ENCODE measurements at places on chromosomes 12 and 14. TPM values are rescaled to one million over a fixed set of nuclear protein-coding genes. Genes with fewer than 3 reads are reported as not detected.
A peak's percentile ranks its signal among the peaks of the same experiment; 100 is the strongest.

CYP27B1 gene
- 0.80 TPM for polyA plus RNA-seq

EML5 gene
- polyA plus RNA-seq: 2.8 TPM

BMAL2 gene
- polyA plus RNA-seq: 6.2 TPM

AMIGO2 gene
- 38.8 TPM for polyA plus RNA-seq

OAS2 gene
- 6.0 TPM for polyA plus RNA-seq

- DNase-seq: no peak
These were observed 10.4 kb downstream of the OTUB2 start for GRCh38 chr14:94036313-94037167.

GRCh38 chr12:15629108-15629507, 160.1 kb downstream of the EPS8 start:
- DNase-seq: no peak

GRCh38 chr12:27780612-27781408, 774 bp upstream of the MANSC4 start:
- peak; percentile 41 for DNase-seq

GRCh38 chr14:34398024-34398423, 64.0 kb downstream of the SPTSSA start:
- DNase-seq: no peak

DNA sequence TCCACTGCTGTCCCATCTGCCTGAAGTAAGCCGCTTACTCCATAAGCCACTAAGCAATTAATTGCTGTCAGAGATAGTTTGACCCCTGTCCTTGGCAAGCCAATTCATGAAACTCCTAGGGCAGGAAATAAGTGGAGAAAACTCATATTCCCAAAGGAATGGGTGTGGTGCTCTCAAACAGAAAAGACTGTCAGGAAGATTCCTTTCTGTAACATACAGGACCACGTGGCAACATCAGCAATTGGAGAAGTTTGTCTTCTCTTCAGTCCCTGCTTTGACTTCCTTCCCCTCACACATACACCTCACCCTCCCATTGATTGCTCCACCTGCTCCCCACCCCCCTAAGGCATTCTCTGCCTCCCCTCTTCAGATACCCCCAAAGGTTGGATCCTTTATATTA, 36.2 kb upstream of the MDM1 start:
- no peak for DNase-seq

DNA sequence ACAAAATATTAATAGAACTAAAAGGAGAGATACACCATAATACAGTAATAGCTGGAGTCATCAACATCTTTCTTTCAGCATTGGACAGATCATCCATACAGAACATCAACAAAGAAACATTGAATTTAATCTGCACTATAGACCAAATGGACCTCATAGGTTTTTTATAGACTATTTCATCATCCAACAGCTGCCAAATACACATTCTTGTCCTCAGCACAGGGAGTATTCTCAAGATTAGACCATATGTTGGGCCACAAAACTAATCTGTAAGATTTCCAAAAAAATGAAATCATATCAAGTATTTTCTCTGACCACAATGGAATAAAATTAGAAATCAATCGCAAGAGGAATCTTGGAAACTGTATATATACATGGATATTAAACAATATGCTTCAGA, 86.9 kb downstream of the FSCB start:
- DNase-seq: no peak

- no peak for DNase-seq
These were observed 1.2 kb downstream of the KIF26A start for GRCh38 chr14:104139460-104140212.

- no peak for DNase-seq
These were observed 27.5 kb downstream of the AMN start for GRCh38 chr14:102949801-102950451.

DNA sequence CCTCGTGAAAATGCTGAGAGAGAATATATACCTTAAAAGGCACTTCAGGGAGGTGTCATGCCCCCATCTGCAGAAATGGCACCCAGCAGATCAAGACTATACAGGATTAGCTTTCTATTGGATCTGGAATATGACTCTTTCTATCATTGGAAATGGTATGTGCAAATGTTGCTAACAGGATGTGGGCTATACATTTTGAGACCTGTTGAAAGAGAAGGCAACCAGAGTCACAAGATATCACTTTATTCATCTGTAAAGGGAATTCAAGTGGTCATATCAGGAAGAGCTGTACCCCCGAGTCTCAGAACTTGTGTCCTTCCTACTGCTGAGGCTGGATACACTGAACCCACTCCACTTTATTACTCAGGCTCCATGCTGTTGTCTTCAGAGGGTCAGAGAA, 46.1 kb upstream of the FRMD6 start:
- DNase-seq: no peak

GRCh38 chr12:57817261-57817989, 1.1 kb downstream of the AVIL start:
- DNase-seq: no peak

GRCh38 chr14:99258341-99258861, 13.6 kb downstream of the BCL11B start:
- no peak for DNase-seq

DNA sequence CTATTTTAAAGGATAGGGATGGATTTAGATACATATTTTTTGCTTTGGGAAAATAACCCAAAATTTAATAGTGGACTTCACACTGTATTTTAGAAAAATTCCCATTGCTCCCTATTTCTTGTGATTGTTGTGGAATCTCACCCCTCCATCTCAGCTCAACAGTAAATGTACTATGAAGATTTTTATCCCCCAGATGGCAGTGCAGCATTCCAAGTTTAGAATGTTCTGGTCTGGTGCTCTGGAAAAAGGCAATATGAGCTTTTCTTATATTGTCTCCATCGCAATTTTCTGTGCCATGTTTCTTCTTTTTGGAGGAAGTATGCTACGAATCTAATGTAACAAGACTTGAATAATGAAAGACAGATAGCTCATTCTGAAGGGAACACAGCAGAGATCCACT, 471.7 kb upstream of the SYT1 start:
- peak; percentile 56 for DNase-seq

DNA sequence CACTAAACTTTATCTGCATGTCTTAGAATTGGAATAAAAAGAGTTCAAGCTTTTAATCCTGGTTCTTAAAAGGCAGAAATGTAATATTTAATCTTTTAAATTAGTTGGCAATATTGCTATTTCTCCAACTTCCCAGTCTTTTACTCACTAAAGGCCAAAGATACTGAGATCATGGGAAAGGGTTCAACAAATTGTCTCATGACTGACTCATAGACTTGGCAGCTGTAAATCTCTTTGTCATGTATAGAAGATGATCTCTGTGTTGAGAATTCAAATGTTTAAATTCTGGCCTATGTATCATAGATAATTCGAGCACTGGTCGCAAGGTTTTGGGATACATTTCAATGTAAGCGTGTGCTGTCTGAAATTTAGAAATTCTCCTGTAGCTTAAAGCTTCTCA, 40.1 kb upstream of the STRAP start:
- DNase-seq: no peak

DNA sequence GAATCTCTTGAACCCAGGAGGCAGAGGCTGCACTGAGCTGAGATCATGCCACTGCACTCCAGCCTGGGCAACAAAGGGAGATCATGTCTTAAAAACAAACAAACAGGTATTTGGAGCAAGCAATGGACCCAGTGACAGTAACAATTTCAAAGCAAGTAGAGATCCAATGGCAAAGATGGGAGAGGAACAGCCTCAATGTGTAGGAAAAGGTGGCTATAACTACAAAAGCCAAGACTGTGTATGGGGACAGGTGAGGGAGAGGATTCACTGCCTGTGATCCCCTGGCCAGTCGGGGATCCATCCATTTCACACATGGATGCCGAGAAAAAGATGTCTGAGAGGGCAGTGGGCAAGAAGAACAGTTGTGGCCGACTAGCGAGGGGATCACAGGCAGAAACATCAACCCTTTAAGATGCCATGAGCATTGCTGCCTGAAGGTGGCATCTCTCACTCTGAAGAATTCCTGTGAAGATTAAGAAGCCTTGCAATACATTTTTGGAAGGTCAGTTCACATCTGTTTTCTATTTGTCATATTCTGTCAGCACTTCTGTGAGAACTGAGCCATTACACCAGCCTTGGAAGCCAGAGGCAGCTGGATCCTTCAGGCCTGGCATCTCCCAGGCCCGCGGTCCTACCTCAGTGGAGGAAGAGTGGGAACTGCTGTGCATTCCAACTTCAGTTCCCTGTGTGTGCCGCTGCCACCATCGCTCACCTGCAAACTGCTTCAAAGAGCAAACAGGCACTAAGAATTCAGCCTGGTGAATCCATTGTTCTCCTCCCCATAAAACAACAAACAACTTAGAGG, 54.5 kb upstream of the FRS2 start:
- peak; percentile 64 for DNase-seq
